ENCODE measurements at places on chromosomes 13 and 19.

DNA sequence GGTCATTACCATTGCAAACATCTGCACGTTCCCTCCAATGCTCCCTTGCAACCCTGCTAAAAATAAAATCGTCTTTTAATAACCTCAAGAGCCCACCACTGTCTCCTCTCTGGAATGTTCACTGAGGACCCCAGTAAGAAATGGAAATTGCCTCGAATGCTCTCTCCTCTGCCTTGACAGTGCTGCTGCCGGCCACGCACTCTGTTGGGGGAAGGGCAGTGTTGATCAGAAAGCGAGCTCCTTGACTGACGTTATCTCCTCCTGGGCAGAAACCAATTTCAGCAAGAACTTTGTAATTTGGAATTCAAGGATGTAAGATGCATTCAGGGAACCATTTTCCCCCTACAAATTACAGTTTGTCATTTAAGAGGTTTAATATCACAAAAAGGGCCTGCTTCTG lies 718.5 kb downstream of the UQCRFS1 start:
- DNase-seq = no peak

GRCh38 chr19:51514866-51515481 lies 13.4 kb upstream of the SIGLEC12 start:
- peak; percentile 31 for DNase-seq

DNA sequence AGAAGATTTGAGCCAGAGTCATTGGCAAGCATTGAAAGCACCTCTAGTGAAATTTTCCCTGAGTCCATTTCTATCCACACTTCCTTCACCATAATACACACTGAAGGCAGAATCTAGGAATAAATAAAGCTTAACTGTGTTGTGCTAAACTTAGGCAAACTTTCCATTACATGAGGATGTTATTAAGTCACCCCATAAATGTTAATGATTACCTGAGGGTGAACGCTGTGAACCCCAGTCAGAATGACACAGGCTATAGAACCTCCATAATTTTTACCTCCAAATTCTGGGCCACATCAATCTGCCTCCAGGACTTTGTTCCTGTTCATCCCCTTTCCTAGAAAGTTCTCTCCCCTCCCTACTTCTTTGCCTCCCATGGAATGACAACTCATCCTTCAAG lies 71.0 kb downstream of the RAP2A start:
- DNase-seq = no peak

- no peak for DNase-seq
Observed at GRCh38 chr19:20858861-20859260, 64.2 kb upstream of the ZNF85 start.

GRCh38 chr13:75766636-75767035 lies 130.5 kb downstream of the LMO7 start:
- DNase-seq = no peak

GRCh38 chr19:27971869-27972268 lies 1241.1 kb downstream of the UQCRFS1 start:
- DNase-seq = no peak

- DNase-seq = no peak
Observed at GRCh38 chr19:48203222-48203793, 32.8 kb downstream of the ZSWIM9 start.

DNA sequence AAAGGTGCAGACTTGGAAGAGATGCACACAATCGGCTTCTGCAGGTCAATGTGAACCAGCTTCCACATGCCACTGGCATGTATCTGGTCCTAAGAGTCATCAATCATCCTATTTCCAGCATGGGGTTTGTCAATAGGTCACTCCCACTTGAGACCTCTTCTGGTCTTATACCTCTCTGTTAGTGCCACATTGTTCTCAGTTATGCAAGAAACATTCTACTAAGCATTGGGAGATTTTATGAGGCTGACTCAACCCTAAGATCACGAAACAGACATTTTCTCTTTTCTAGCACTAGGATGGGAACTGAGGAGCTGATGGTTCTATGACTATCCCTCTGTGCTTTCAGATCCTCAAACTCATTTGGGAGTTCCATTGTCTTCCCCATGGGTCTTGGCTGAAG lies 581.5 kb upstream of the KLF12 start:
- DNase-seq = no peak

DNA sequence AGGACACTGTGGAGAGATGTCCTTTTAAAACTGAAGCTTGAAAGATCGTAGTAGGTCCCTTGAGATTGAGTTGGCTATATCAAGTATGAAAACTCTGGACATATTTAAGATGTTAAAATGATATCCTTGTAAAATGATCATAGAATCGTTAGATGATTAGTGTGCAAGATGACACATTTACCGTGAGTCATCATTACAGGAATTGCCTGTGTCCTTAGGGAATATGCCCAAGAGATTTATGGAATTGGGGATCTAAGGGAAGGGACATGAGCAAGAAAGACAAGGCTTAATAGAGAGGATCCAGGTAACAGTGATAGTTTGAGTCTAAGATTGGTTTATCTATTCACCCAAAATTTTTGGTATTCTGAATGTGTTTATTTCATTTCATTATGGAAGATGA lies 233.7 kb downstream of the GPC5 start:
- DNase-seq = no peak

DNA sequence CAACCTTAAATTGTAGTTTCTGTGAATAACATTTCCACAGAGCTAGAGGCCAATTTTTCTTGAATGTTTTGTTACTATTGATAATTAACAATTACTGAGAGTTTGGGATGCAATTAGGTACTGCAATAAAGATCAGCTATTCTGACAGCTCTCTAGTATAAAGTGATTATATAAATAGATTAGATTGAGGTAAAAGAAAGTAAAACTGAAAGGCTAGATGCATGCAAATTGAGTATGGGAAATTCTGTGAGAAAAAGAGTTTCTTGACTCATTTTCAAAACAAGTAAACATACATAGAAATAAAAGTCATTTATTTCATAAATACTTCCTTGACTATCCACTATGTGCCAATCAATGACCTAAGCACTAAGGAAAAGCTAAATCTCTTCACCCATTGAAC lies 1087.5 kb upstream of the ATXN8OS start:
- no peak for DNase-seq

- DNase-seq = no peak
Observed at GRCh38 chr19:10433131-10433536, 12.8 kb downstream of the PDE4A start.

GRCh38 chr19:41811036-41811435 lies 14.6 kb downstream of the CEACAM3 start:
- no peak for DNase-seq

- DNase-seq = no peak
Observed at GRCh38 chr19:48661711-48662090, 11.1 kb downstream of the NTN5 start.

DNA sequence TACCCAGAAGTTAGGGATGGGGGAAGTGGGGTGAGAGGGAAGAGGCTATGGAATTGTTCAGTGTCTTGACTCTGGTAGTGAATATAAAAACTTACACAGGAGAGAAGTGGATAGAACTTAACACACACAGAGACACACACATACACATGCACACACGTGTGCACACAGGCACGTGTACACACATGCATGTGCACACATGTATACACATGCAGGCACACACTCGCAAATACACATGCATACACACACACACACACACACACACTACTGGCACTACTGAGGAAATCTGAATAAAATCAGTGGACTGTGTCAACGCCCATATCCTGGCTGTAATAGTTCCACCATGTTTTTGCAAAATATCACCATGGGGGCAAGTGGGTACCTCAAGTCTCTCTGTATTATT lies 107.9 kb downstream of the IRS2 start:
- DNase-seq = no peak

DNA sequence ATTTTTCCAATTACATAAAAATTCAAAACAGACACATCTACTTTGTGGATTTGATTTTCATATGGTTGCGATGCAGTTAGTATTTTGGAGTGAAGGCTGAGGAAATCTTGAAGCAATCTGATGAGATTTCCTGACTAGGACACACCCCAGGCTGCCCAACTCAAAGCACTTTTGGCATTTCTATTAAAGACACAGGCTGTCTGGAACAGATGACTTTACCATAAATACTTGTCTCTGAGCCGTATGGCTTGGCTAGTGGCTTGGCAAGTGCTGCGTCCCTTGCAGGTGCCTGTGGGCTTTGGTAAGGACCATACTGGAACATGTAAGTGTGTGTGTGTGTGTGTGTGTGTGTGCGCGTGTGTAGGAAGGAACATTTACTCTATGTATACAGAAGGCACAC lies 218.8 kb downstream of the FGF9 start:
- DNase-seq = no peak

DNA sequence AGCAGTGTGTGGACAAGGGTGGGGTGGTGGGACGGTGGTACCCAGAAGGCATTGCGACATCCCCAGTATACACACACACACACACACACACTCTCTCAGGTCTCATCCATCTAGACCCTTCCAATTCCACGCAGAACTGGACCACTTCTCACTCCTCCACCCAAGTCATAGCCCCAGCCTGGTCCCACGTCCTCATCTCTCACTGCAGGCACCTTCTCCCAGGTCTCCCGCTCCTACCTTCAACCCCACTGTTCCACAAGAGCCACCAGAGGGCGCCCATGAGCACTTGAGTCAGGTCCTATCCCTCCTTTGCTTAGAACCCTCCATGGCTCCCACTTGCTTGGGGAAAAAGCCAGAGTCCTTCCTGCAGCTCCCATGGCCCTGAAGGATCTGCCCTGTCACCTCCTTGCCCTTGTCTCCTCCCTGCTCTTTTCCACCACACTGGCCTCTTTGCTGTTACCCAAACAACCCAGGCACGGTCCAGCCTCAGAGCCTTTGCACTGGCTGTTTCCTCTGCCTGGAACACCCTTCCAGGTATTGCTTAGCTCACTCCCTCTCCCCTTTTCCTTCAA lies 62.6 kb downstream of the IER2 start:
- peak; percentile 75 for DNase-seq

- no peak for DNase-seq
Observed at GRCh38 chr13:111458739-111459138, 138.3 kb downstream of the TEX29 start.

DNA sequence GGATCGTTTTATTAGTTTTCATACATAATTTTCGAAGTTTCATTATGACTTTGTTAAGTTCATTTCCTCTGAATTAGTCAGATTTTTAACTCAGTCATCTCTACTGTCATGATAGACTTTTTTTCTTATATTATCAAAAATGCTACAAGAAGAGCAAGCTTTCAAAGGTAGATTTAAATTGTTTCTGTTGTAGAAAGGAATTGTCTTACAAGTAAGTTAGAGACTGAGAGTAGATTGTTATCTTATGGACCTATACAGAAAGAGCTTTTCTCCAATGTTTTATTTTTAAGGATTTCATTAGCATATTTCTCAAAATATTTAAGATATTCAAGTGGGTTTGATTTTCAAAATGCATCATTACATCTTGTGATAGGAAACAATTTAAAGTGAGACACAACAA lies 2.7 kb downstream of the MAB21L1 start:
- DNase-seq = no peak

GRCh38 chr13:33351319-33351718 lies 65.8 kb upstream of the STARD13 start:
- no peak for DNase-seq

GRCh38 chr13:91557328-91558090 lies 159.1 kb downstream of the GPC5 start:
- DNase-seq = no peak

DNA sequence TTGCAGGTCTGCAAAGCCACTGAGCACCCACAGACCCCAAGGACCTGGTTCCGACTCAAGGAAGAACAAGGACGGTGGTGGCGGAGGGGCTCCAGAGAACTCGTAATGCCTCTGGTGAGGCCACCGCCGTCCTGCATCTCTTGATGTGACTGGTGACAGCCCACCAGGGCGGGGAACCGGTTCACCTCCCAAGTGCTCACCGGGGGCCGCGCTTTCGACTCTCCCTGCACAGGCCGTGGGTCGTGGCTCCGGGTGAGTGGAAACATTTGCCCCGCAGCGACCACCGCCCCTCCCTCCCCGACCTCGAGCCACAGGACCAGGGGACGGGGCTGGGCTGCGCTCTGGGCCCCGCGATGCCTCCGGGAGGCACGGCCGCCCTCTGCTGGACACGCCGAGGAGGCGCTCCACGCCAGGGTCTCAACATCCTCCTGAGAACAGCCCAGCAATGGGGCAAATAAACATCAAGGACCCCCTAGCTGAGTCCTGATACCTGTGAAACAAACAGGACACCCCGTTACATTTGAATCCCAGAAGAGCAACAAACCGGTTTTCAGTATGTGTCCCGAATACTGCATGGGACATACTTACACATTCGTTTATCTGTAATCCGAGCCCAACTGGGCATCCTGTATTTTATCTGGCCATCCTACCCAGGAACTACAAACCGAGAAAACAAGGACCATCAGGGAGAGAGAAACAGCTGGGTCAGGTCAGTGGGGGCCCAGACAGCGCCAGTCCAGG lies 3.9 kb upstream of the PLPP2 start:
- DNase-seq = peak; percentile 64

DNA sequence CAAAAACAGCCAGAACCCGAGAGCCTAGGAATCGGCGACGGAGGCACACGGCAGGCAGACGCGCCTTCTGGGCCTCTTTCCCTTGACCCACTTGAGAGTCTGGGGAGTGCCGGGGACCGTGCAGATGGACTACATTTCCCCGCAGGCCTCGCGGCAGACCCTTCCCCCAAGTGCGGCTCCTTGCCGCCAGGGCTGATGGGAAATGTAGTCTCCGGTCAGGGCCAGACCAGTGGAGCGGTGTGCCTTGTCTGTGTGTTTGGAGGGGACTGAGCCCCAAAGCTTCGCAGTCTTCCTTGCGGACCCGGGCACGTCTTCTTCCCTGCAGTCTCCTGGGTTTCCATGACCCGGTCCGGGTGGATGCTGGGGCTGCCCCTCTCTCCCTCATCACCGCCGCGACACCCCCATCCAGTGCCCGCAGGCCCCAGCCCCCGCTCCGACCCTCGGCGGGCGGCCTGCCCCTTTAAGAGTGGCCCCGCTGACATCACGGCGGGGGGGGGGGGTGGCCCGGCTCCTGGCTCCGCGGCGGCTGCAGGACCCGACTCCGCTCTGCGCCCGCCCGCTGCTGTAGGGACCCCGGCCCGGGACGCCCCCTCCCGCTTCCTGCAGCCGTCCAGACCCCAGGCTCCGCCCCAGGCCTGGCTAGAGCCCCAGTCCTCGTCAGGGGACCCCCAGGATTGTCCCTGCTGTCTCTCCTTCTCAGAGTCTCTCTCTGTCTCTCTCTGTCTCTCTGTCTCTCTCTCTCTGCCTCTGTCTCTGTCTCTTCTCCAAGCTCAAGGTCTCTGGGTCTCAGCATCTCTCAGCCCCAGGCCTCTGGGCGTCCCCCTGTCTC lies 758 bp upstream of the CACNG7 start:
- peak; percentile 36 for DNase-seq

Measured in stimulated activated naive CD8-positive, alpha-beta T cell treated with anti-CD3 and anti-CD28 coated beads, Interleukin-15, amount 100 ng/mL, for 72 hours (primary cell).